ENCODE measurements at places on chromosomes 4 and X.

GRCh38 chr4:48654015-48654664 lies 125.9 kb downstream of the FRYL start:
- no peak for DNase-seq

GRCh38 chr4:144799486-144799885 lies 153.5 kb downstream of the HHIP start:
- DNase-seq: no peak

- no peak for DNase-seq
Measured at GRCh38 chr4:121176082-121176934, 12.2 kb upstream of the TNIP3 start.

- DNase-seq: no peak
Measured at GRCh38 chr4:185695743-185696142, 116.3 kb downstream of the SORBS2 start.

DNA sequence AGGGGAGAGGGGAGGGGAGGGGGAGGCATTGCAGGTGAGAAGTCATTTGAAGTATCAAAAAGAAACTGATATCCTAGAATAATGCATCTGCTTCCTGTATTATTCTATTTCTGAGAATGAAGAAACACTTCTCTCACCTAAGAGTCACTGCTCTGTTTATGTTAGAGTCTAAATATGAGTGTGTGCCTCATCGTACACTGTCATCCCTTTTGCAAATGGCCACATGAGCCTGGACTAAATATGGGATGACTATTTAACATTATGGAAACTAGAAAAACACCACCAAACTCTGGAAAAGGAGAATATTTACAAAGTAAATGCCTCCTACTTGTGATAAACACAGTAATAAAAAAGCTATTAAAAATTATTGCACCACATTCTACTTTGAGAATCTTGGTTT lies 146.4 kb upstream of the NOCT start:
- DNase-seq: no peak

DNA sequence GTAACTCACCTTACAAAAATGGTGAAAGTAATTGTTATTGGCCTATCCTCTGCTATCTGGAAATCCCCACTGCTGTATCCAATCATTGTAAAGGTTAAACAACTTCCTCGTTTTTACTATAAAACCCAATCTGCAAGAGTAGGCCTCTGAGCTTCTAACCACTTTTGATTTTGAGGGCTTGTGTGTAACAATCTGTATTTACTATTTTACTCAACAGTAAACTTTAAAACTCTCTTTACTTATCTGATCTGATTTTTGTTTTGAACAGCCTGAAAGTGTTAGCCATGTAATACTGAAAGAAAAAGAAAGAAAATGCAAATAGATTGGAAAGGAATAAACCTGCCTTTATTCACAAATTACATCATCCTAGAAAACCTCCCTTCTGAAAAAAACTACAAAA lies 63.1 kb downstream of the SLC10A7 start:
- DNase-seq: no peak

- DNase-seq: no peak
Measured at GRCh38 chr4:125676583-125676982, 361.8 kb downstream of the FAT4 start.

GRCh38 chr4:78765432-78766006 lies 10.6 kb upstream of the BMP2K start:
- no peak for DNase-seq

GRCh38 chr4:8400632-8401325 lies 39.7 kb downstream of the ACOX3 start:
- DNase-seq: no peak

- DNase-seq: no peak
Measured at GRCh38 chr4:117634716-117635115, 399.6 kb upstream of the NDST3 start.

GRCh38 chrX:39972340-39972739 lies 125.4 kb downstream of the BCOR start:
- no peak for DNase-seq

- no peak for DNase-seq
Measured at GRCh38 chr4:64250061-64250460, 159.2 kb downstream of the TECRL start.

- no peak for DNase-seq
Measured at GRCh38 chrX:54820737-54821136, 13.2 kb downstream of the MAGED2 start.

Data from activated T-cell treated with anti-CD3 and anti-CD28 coated beads, Interleukin-2, amount 50 U/mL, for 24 hours (primary cell).